ENCODE measurements at places on chromosomes 1 and 21.

DNA sequence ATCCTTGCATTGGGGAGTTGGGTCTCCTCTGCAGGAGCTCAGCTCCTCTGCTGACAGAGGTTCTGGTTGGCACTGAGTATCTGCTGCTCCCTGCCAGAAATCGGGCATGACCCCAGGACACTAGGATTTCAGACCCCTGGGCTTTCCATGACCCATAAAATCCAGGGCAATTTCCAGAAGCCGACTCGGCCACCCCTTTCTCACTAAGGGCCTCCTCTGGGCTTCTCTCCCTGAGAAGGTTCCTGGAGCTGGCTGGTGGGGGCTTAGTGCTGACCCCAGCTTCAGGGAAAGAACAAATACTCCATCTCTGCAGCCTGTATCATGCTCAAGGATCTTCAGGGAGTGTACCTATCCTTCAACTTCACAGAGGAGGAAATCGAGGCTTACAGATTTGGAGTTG is 603.4 kb downstream of the PTPRU start:
- DNase-seq: no peak

DNA sequence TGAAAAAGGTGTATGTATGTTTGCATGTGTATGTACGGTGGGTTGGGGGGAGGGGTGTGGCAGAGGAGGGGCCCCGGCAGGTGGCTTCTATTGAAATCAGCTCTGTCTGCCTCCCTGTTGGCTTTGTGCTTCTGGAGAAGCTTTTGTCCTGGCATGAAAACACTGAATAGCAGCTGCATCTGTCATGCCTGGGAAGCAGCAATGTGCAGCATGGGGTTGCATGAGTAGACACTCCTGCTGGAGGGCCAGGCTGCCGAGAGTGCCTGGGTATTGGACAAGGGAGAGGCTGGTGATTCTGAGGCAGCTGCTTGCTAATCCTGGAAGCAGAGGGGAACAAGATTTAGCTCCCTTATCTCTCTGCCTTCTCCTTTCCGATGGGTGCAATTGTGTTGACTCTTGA is 20.5 kb downstream of the MAPKAPK2 start:
- DNase-seq: peak; percentile 85

GRCh38 chr1:7387053-7387927 is 383.8 kb upstream of the VAMP3 start:
- DNase-seq: peak; percentile 36

- DNase-seq: no peak
Measured at GRCh38 chr1:182385885-182386853, 5.4 kb downstream of the GLUL start.

GRCh38 chr1:210853276-210853675 is 280.7 kb downstream of the KCNH1 start:
- no peak for DNase-seq

DNA sequence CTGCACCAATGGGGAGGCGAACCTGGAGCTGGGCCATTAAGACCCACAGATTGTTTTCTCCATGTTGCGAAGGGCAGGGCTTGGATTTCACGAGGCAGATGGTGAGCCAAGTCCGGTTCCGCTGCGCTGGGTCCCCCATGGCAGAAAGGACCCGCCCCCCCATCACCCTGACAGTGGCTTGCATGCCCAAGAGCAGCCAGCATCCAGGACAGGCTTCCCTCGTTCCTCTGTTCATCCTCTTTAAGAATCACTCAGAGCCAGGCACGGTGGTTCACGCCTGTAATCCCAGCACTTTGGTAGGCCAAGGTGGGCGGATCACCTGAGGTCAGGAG is 15.8 kb upstream of the NPHP4 start:
- no peak for DNase-seq

DNA sequence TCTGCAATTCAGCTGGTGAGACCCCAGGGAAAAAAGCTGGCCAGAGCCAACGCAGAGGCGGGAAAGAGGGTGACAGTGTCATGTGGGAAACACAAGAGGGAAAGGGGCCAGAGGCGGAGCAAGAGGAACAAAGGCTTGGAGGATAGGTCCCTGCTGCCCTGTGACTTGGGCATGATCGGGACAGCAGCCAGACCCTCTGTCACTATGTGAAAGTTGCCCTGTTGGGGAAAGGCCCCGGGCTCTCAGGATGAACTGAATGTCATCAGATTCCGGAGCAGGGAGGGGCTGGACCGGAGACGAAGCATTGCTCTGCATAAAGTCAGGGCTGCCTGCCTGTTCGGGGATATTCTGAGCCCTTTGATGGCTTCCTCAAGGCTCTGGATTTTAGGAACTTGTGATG is 5.7 kb upstream of the ELF3 start:
- DNase-seq: no peak

DNA sequence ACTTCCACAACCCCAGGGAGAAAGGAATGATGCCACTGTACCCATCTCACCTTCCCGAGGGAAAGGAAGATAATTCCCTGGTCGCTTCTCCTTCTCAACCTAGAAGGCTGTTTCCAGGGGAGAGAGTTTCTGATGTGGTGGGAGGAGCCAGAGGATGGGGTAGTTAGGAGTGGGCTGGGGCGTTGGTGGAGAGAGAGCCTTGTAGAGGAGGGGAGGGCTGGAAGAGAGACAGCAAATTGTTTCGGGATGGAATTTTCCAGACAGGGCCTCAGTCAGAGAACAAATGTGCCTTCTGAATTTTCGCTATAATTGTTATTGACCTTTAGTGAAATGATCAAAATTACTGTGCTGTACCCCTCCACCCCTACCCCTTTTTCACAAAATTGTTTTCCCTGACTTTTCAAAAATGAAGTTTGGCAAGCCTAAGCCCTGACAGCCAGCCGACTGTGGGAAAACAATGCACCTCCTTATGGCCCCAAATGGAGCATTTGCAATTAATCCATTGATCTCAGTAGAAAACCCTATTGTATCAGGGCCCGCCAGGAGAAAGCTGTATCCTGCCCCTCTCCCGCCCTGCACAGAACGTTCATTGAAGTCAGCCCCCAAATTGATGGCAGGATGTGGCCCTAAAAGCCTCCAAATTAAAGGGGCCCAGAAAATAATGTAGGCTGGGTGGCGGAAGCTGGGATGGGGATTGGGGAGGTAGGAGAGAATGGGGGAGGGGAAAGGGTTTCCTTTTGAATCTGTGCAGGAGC is 69.1 kb upstream of the JUN start:
- no peak for DNase-seq

- DNase-seq: no peak
Measured at GRCh38 chr1:180204231-180204630, 25.8 kb upstream of the LHX4 start.

DNA sequence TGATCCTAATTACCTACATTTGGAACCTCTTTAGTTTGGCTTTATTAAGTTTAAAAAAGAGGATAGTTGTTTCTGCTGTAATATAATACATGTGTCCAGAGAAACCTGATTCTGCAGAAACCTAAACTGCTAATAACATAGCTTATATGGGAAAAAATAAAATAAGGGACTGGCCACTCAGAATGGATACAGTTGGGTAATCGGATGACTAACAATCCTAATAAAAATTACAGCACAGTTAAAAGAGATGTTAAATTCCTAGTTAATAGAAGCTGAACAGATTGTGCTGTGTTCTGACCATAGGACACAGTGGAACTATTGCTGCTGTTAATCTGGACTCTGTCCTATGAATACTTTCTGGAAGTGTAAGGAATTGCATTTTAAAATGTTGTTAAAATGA is 16.0 kb downstream of the ARV1 start:
- DNase-seq: no peak

- no peak for DNase-seq
Measured at GRCh38 chr1:6495041-6495441, 3.6 kb upstream of the PLEKHG5 start.

GRCh38 chr1:27235827-27236226 is 1.4 kb downstream of the WDTC1 start:
- no peak for DNase-seq

- no peak for DNase-seq
Measured at GRCh38 chr1:11727119-11727518, 8.8 kb upstream of the AGTRAP start.

DNA sequence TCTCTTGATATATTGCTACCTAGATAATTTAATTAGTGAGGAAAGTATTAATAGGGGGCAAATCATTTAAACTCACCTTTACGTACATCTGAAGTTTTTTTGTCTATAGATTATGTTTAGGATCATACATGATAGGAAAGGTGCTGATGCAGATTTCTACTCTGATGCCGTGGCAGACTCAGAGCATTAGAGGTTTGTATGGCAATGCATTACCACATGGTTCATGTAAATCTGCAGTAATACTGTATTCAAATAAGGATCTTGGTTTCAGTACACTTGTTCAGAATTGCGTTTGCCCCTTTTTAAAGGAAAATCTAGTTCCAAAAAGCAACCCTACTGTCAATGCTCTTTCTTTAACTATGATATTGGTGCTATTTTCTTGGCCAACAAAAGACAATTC is 288.3 kb downstream of the PTPRC start:
- no peak for DNase-seq

DNA sequence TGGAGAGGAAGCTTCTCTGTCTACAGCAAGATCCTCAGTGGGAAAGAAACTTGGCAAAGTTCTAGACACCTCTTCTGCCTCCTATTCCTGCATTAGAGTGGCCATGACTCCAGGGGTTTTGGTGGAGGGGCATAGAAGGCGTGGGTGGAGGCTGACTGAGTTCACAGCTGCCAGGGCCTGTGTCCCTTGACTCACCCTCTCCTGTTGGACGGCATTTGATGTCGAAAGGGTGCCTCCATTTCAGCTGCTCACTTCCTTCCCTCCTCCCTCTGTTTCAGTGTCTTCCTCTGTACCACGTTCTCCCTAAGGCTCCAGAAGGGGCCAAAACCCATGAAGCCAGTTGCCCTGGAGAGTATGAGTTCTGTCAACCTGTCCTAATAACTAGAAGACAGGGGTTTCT is 632 bp downstream of the TMEM79 start:
- no peak for DNase-seq

GRCh38 chr21:25983745-25984144 is 186.8 kb downstream of the APP start:
- no peak for DNase-seq

- no peak for DNase-seq
Measured at GRCh38 chr1:6948416-6948815, 163.2 kb downstream of the CAMTA1 start.

- no peak for DNase-seq
Measured at GRCh38 chr1:243712941-243713340, 137.1 kb downstream of the AKT3 start.

- no peak for DNase-seq
Measured at GRCh38 chr1:28601696-28602095, 9.6 kb downstream of the RAB42 start.

DNA sequence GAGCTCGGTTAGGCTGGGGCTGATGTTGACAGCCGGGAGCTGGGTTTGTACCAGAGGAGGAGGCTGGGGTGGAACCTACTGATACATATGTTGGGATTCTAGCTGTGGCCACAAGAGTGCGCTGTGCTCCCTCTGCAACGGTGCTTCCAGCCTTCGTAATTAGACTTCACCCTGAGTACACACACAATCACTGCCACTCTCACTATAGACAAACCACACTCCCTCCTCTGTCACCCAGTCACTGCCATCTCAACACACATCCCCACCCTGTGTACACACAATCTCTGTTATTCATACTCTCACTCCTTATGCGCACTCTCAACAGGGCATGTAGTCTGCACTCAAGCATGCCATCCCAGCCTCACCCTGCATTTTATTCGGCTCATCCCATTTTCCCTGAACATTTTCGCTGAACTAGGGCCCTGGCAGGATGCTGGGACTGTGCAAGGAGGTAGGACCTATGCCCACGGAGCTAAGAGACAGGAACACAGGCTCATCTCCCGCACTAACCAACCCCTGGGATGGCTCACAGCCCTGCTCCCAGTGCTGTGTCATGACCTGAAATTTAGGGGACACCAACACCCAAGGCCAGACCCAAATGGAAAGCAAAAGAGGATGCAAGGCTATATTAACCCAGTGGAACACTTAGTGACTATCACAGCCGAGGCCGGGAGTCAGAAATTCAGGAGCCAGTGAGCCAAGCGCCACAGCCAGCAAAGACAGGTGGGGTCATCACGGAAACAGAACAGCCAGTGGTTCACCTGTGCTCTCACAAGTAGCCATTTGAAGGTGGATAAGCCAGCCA is 5.7 kb downstream of the GJB3 start:
- peak; percentile 87 for DNase-seq

GRCh38 chr1:67860776-67861175 is 27.5 kb upstream of the GNG12 start:
- no peak for DNase-seq

DNA sequence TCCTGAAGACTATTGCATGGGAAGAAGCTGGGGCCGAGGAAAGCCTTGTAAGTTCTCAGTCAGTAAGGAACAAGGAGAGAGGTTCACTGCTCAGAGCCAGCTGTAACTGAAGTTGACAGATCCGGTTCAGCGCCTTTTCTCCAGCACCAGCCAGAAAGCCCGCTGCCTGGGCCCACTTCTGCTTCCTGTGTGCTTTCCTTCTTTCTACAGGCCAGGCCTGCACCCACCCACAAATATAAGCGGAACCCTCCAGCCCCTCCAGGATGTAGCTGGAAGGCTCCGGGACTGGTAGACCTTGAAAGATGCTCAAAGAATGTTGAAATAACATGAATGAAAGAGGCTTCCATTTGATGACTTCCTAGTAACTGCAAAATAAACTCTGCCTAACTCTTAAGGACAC is 38.8 kb downstream of the PARP1 start:
- no peak for DNase-seq

GRCh38 chr1:2380816-2381591 is 10.3 kb downstream of the MORN1 start:
- no peak for DNase-seq

- DNase-seq: no peak
Measured at GRCh38 chr1:244802041-244802440, 33.4 kb upstream of the COX20 start.

GRCh38 chr1:81670286-81670685 is 130.4 kb upstream of the ADGRL2 start:
- DNase-seq: no peak

GRCh38 chr1:227042292-227042691 is 102.2 kb downstream of the COQ8A start:
- DNase-seq: no peak

DNA sequence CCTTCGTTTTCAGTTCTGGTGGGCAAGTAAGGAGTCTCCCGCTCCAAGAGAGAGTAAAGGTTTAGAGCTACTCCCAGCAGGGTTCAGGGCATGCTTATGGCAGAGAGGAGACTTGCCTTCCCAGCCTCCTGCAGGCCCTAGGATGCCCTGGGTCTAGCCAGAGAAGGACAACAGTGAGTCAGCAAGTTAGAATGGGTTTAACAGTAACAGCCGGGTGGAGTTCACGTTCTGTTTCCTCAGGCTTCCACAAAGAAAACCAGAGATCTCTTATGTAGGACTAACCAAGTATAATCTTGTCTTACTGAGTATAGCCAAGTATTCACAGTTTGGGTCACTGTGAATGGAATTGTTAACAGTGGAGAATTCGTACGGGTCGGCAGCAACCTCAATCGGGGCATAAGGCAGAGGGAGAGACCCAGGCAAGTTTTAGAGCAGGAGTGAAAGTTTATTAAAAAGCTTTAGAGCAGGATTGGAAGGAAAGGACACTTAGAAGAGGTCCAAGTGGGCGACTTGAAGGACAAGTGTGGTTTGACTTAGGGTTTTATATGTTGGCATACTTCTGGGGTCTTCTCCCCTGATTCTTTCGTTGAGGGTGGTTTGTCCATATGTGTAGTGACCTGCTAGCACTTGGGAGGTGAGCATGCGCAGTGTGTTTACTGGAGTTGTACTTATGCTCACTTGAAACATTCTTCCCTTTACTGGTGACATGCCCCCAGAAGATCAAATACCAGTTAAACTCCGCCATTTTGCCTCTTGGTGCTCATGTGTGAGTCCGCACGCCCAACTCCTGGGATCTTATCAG is 4.5 kb downstream of the OVAAL start:
- DNase-seq: no peak
